ENCODE measurements at places on chromosomes 3 and 15. TPM values are rescaled to one million over a fixed set of nuclear protein-coding genes. Genes with fewer than 3 reads are reported as not detected.

DNA sequence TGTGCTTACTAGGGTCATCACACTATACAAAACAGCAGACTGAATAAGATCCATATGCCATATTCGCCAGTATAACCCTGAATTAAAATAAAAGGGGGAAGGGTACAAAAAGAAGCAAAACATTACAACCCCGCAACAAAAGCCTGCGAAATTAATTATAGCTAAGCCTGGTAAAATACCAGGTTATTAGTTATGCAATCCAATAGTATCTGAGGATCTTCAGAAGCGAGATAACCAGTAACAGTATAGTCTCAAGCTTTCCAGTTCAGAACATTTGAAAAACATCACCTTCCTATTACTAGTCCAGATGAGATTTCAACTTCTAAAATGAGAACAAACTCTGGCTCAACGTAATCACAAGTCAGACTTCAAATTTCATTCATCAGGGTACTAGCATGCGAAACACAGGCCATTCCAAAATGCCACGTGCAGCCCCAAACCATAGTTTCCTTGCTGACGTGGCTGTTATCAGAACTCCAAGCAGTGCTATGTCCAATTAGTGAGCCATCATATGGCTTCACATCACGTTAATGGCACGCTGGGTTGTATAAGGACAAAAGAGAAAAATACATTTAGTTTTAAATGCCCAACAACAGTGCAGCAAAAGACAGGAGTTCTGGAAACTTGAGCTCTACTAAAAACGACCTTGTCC is 1.1 kb downstream of the SSR3 start:
- DNase-seq: no peak
- peaks cover 6% of the 10 kb centered on the region for H3K36me3 ChIP-seq
- no peaks in the 10 kb centered on the region for H3K27me3 ChIP-seq

Gene TNNC1
- total RNA-seq: 14.4 TPM

DNA sequence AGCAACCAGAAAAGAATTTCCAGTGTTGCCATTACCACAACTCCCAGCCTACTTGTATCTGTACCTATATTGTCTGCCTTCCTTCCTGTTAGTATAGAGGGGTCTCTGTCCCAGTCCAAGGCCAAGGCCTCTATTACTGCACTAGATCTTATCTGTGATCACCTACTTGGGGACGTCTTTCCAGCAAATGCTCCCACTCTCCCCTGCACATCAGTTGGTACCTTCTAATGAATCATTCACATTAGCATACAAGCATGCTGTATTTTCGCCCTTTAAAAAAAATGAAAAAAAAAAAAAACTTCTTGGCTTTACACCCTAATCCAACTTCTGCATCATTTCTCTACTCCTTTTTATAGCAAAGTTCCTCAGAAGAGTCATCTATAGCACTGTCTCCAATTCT is 4.8 kb upstream of the AVEN start:
- H3K27me3 ChIP-seq: no peaks in the 10 kb centered on the region
- no peak overlapping the region for H3K27ac ChIP-seq
- H3K36me3 ChIP-seq: no peaks in the 10 kb centered on the region
- no peak overlapping the region for H3K4me3 ChIP-seq
- DNase-seq: no peak

DNA sequence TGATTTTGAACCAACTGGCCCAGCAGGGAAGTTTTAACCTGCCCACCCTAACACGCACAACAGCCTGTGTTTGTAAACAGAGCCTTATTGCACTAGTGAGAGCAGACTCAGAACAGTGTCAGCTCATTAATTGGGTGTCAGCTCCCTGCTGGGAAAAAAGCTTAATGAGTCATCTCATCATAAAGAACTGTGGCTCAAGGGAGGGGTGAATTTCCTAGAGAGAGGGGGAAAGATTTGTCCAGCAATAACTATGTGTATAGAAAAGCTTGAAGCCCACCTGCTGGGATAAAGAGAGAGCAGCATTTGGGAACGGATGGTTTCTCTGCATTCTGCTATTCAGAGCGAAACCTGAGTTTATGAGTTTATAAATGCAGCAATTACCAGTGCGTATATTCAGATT is 48.9 kb upstream of the GMNC start:
- no peak overlapping the region for H3K4me3 ChIP-seq
- no peak overlapping the region for H3K27ac ChIP-seq
- H3K27me3 ChIP-seq: no peaks in the 10 kb centered on the region
- H3K4me1 ChIP-seq: no peaks in the 10 kb centered on the region
- no peaks in the 10 kb centered on the region for H3K36me3 ChIP-seq

Gene CIB2
- 3.2 TPM for total RNA-seq
